Stimulated activated CD4-positive, alpha-beta T cell treated with anti-CD3 and anti-CD28 coated beads, Interleukin-15, amount 100 ng/mL, for 1 hour (primary cell): ENCODE measurements at places on chromosomes 2 and 18.

DNA sequence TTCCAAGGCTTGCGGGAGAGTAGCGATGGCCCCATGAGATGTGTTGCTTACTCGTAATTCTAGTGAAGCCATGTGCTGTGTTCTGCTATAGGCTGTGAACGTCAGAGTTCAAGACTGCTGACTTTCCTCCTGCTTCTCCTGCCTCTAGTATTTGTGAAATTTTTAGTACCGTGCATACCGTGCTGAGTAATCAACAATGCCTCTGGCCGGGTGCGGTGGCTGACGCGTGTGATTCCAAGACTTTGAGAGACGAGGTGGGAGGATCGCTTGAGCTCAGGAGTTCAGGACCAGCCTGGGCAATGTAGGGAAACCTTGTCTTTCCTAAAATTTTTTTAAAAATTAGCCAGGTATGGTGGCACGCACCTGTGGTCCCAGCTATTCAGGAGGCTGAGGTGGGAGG is 59.9 kb upstream of the B3GNT7 start:
- DNase-seq = no peak

- DNase-seq = no peak
These were observed 23.7 kb downstream of the METTL4 start for GRCh38 chr18:2547477-2548087.

DNA sequence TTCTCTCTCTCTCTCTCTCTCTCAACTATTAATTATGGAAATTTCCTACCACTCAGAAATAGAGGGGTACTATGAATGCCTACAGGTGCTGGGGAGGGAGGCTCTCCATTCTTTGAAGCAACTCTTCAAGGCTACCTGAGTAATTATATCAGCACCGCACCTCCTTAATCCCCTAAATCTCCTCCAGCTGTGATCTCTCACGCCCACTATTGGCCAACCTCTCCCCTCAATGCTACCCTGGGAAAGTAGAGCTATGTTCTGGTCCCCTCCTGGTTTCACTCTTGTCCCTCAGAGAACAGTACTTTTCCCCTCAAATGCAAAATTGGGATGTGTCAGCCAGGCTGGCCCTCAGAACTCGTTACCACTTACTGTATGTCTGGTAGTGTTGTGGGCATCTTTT is 1.6 kb downstream of the MOCOS start:
- DNase-seq = no peak

GRCh38 chr2:118431165-118431517 is 342.9 kb downstream of the INSIG2 start:
- DNase-seq = no peak

- DNase-seq = no peak
These were observed 88.5 kb upstream of the RANBP2 start for GRCh38 chr2:108630567-108631405.

- DNase-seq = no peak
These were observed 25.2 kb upstream of the HNMT start for GRCh38 chr2:137939026-137939425.

GRCh38 chr2:185161701-185162100 is 563.4 kb downstream of the ZNF804A start:
- no peak for DNase-seq

- DNase-seq = no peak
These were observed 1.3 kb downstream of the LAMA3 start for GRCh38 chr18:23690505-23691068.

DNA sequence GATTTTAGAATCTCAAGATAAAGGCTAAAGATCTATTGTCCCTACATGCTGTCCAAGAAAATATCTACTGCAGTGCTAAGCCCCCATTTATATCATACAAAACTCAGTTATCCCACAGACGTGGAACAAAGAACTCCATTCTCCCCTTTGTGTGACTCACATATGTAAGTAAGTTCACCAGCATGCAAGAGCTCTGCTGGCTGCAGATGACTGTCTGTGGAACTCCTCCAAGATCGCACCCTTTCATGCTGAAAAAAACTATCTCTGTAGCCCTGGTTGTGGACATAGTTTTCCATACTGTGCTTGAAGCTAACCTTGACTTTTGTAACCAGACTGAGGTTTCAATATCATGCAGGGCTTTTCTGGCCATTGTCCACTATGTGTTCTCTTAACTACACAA is 207.1 kb downstream of the ZNF521 start:
- no peak for DNase-seq

GRCh38 chr2:236523249-236523648 is 46.4 kb upstream of the ACKR3 start:
- no peak for DNase-seq

- DNase-seq = no peak
These were observed 8.2 kb downstream of the SCTR start for GRCh38 chr2:119516121-119516520.

DNA sequence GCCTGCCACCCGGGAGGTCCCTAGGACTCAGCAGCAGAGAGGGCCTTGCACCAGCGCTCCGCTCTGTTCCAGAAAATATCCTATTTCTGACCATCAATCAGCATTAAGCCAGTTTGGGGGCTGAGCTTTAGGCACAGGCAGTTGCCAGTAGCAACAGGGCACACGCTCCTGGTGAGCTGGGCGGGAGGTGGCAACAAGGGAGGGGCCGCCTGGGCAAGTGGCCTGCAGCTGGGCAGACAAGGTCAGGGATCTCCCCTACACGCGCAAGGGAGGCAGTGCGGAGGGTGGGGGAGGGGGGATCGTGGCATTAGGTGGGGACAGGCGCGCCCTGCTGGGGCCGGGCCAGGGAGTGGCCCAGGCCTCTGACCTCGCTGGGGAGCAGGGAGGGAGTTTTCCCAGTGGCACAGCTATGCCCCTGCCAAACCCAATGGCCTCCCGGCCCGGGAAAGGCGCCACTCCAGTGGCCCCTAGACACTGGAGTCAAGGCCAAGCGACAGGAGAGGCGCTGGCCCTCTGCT is 302.8 kb downstream of the NCKAP5 start:
- no peak for DNase-seq

- no peak for DNase-seq
These were observed 190.7 kb upstream of the CXCR4 start for GRCh38 chr2:136308611-136309010.

GRCh38 chr2:38514603-38515154 is 88.0 kb downstream of the HNRNPLL start:
- DNase-seq = no peak

- DNase-seq = no peak
These were observed 325.2 kb downstream of the PLCL1 start for GRCh38 chr2:198129609-198130008.

- no peak for DNase-seq
These were observed 414.3 kb downstream of the MEIS1 start for GRCh38 chr2:66849153-66849755.

DNA sequence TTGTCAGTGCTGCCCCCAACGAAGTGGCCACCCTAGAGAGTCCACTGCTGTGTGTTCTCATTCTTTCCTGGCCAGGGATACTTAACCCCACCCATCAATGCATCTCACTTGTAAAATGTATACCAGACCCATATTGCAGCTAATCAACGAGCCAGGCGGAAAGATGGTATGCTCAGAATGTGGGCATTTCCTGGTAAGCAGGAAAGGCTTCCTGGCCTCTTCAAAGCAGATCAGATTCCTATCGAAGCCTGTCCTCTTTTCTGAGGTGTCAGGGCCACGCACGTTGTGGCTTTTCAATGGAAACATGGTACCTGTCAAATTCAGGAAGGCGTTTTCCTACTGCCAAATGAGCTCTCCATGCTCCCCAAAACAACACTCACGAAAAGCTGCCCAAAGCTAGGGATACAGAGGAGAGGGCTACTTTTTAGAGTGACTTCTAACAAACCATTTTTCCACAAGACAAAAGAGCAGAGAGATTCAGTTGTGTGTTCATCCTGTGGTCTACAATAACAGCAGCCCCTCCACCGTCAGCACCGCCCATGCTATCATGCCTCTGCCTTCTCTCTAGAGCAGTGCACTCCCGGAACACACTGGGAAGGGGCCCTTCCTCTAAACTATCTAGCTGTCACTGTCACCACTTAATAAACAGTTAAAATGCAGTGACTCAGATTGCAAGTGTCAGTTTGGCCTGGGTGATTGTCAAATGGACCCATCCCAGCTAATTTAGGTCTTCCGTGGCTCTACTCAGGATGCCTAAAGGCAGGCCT is 535.1 kb downstream of the RNF144A start:
- DNase-seq = no peak

GRCh38 chr2:183024339-183025095 is 13.7 kb downstream of the NCKAP1 start:
- no peak for DNase-seq

DNA sequence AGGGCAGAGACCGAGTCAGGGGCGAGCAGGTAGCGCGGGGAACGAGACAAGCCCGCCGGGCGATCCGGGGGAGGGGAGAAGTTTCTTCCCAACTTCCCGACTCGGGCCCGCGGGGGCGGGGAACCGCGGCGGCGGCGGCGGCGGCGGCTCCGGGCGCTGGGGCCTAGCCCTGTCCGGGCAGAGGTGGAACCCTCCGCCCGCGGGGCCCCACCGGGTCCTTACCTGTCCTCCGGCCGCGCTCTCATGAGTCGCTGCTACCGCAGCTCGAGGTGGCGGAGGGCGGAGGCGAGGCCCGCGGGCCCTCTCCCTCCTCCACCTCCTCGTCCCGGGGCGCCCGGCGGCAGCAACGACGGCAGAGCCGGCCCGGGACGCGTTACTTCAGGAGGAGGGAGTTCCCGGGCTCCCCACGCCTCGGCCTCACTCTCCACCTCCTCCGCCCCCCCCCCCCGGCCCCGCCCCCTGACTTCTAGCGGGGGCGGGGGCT is at the start of gene YES1:
Gene YES1, minus strand, starts transcription at position 351 of the 484 bp plus-strand sequence. CDS start 55,415 bp downstream, outside the sequence.
- DNase-seq = no peak

DNA sequence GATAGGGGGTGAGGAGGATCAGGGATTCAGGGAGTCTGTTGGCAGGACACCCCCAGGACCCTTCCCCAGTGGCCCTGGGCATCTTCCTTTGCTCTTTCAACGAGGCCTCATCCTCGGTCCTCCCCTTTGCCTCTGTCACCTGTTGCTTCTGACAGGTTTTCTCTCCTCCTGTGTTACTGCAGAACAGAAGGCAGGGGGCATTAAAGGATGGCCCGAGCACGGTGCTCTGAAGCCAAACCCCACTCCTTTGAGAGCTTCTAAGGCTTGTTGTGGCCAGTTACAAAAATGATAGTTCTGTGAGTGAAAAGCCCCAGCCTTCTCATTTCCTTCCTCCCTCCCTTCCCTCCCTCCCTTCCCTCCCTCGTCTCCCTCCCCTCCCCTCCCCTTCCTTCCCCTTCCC is 82.5 kb downstream of the THNSL2 start:
- no peak for DNase-seq

GRCh38 chr2:121372082-121372481 is 87.1 kb upstream of the TFCP2L1 start:
- DNase-seq = no peak

DNA sequence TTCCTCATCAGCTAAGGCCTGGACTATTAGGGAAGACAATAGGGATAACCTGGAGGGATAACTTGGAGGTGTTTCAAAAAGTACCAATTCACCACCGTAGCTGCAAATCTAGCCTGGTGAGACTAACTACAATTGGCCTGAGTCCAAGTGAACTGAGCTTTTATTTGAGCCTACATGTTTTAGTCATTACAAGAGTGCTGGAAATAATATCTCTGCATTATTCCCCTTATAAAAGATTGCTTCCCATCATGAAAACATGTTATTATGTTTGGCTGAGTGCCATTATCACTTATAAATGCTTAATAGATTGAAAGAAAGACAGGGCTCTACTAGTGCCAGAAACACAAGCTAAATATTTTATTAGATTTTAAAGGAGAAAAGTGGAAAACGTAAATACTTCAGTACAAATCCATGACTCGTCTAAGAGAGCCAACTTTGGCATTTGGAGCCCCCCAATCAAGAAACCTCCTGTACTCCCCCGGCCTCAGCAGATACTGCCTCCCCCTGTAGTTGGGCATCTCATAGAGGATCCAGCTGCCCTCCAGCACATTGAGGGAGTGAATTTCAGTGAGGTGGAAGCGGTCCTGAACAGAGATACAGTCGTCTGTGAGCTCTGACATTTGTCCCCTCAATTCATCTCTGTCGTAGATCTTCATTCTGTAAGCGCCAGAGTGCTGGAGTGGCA is 3.6 kb downstream of the CRYGB start:
- DNase-seq = no peak

- no peak for DNase-seq
These were observed 11.8 kb downstream of the RASGRP3 start for GRCh38 chr2:33488178-33488690.

- no peak for DNase-seq
These were observed 97.9 kb downstream of the MTCL1 start for GRCh38 chr18:8803063-8803795.

DNA sequence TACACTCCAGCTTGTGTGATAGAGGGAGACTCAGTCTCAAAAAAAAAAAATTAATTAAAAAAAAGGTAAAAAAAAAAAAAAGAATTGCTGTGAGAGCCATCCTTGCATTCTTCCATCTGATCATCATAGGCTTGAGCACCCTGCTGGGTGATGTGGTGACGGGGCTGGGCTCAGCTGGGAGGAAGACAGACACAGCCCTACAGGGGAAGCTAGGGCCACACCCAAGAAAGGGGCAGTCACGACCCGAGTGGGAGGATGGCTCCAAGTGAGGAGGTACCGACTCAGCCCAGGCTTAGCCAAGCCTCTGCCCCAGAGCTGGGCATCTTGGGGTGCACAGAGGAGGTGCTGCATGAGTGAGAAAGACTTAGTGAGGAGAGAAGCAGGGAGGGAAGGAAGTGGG is 165.5 kb downstream of the SH3RF3 start:
- DNase-seq = no peak

- DNase-seq = no peak
These were observed 5.7 kb downstream of the GPATCH11 start for GRCh38 chr2:37090019-37090477.

GRCh38 chr18:43341014-43341413 is 63.7 kb upstream of the SYT4 start:
- no peak for DNase-seq

DNA sequence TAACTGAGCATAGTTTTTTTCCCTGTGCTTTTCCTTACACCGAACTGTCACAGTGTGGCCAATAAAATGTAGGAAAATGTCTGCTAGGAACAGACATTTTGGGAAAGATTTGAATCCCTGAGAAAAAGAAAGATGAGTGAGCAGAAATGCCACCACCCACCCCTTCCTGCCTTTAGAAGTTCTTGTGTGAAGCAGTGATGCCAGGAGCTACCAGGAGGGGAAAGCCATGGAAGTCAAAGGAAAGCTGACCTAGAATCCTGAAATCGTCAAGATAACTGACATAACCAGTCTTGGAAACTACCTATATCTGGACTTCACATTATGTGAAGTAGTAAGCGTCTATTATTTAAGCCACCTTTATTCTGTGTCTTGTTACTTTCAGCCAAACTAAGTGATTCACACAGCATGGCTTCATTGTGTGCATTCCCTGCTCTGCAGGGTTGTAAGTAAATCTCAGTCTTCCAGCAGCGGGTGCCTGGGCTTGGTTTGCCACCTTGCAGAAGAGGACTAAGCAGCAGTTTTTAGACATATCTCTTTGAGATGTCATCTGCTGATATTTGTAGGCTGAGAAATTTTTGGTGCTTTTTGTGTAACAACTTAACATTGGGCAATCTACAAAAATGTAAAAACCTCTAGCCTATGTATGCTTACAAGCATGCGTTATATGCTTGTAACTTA is 11.2 kb upstream of the SPRED2 start:
- DNase-seq = no peak

DNA sequence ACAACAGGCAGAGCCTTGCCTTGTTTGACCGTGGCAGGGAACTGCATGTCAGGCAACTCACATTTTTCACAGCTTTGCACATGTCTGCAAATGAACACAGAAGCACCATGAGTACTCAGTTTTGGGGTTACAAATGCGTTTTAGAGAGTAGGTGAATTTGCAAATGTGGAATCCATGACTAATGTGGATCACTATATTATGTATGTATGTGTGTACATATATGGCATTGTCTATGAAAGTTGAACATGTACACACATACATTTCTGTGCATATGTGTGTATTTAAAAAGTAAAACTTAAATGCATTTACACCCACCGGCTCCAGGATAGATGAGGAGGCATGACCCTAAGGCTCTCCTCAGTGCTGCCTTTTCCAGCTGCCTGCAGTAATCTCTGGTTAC is 65.1 kb downstream of the SOWAHC start:
- no peak for DNase-seq
